Spinal cord (tissue), 10 donors: ENCODE measurements at places on chromosomes 12 and 14.

DNA sequence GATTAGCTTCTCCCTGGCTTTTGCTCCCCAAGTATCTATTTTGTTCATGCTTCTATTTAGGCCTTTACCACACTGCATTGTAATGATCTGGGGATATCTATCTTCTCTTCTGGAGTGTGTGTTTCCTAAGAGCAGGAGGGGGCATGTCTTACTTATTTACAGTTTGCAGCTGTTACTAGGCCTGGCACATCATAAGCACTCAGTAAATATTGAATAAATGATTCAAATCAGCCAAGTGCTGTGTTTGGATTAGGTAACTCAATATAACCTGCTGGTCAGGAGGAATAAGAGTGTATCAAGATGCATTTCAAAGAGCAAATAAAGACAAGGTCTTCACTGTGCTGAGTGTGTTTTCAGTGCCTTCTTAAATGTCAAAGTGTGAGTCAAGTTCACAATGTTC is 186.1 kb downstream of the FOXG1 start:
- no peaks in the 10 kb centered on the region for H3K27me3 ChIP-seq
- DNase-seq, result no peak
- H3K27ac ChIP-seq, result no peak overlapping the region
- no peaks in the 10 kb centered on the region for H3K36me3 ChIP-seq
- H3K4me3 ChIP-seq, result no peak overlapping the region
- no peaks in the 10 kb centered on the region for H3K4me1 ChIP-seq

DNA sequence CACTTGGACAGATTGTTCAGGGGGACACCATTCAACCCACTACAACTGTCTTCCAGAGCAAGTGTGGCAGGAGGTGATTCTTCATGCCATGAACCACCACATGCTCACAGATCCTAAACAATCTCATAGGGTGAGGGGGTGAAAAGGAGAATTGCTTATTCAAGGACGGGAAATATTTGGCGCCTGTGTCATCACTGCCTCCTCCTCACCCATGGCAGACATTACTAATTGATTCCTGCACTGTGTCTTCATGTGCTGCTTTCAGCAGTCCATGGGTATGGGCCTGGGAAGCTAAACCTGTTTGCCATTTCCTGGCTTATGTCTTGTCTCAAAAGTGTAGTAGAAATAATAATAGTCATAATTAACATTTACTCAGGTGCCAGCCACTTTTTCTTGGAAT is 31.3 kb downstream of the MMAB start:
- H3K27me3 ChIP-seq, result no peaks in the 10 kb centered on the region
- H3K27ac ChIP-seq, result no peak overlapping the region
- no peak for DNase-seq
- H3K36me3 ChIP-seq, result peaks cover 22% of the 10 kb centered on the region
- no peaks in the 10 kb centered on the region for H3K4me1 ChIP-seq

GRCh38 chr12:29543036-29543435 is 45.5 kb upstream of the OVCH1 start:
- no peak overlapping the region for H3K27ac ChIP-seq
- H3K4me1 ChIP-seq, result peaks cover 3% of the 10 kb centered on the region
- H3K36me3 ChIP-seq, result no peaks in the 10 kb centered on the region
- no peak for DNase-seq

- DNase-seq, result no peak
- H3K27ac ChIP-seq, result no peak overlapping the region
- no peak overlapping the region for H3K4me3 ChIP-seq
- H3K36me3 ChIP-seq, result no peaks in the 10 kb centered on the region
Observed at GRCh38 chr14:59244581-59244980, 56.1 kb downstream of the DAAM1 start.

DNA sequence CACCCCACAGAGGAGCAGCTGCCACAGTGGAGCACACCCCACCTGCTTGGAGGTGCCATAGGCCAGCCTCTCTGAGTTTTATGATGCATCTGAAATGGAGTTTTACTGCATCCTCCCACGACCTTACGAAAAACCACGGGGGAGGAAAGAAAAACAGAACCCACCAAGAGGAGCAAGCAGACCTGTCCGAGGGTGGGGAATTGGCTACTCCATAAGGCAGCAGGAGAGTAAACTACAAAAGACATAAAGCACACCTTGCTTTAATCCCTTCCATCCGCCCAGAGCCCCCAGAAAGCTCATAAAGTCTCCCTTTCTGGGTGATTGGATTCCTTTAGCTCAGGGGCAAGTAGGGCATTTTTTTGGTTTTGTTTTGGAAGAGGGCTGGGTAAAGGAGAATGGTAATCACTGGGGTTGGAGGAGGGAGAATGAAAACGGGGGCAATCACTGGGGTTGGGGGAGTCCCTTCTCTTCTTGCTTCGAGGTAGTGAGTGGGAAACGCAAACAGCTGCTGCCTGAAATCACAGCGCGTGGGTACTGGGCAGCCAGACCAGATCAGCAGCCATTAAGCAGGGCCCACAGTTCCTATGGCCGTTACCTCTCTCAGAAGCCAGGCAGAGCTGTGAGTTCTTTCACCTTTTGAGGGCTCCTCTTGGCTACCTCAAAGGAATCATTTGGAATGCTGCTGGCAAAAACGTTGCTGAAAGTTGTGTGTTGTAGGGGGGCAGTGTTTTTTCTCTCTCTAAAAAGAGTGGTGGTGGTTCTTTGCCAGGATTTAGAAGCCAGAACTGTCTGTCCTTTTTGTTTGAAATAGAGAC is 433.6 kb downstream of the ZFP36L1 start:
- H3K27me3 ChIP-seq, result no peaks in the 10 kb centered on the region
- peaks cover 38% of the 10 kb centered on the region for H3K4me1 ChIP-seq
- H3K27ac ChIP-seq, result peak overlapping the region; percentile 85
- no peaks in the 10 kb centered on the region for H3K36me3 ChIP-seq

- peaks cover 19% of the 10 kb centered on the region for H3K4me1 ChIP-seq
- no peak overlapping the region for H3K4me3 ChIP-seq
- DNase-seq, result peak; percentile 26
- no peak overlapping the region for H3K27ac ChIP-seq
- H3K36me3 ChIP-seq, result no peaks in the 10 kb centered on the region
- no peaks in the 10 kb centered on the region for H3K27me3 ChIP-seq
Observed at GRCh38 chr12:64672925-64673409, 62.7 kb downstream of the RASSF3 start.

DNA sequence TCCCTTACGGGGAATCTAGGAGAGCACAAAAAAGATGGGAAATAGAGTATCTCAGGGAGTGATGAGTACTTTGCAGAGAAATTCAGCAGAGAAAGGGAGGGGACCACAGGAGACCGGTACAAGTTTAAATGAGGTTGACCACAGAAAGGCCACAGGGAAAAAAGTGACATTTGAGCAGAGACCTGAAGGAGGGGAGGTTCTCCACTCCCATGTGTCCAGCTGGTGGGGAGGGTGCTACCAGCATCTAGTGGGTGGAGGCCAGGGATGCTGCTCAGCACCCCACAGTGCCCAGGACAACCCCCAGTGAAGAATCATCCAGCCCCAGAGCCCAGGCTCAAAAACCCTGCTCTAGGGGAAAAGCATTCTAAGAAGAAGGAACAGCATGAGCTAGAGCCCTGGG is 34.6 kb downstream of the TESC start:
- H3K4me1 ChIP-seq, result peaks cover 31% of the 10 kb centered on the region
- no peak overlapping the region for H3K4me3 ChIP-seq
- H3K27me3 ChIP-seq, result no peaks in the 10 kb centered on the region
- H3K27ac ChIP-seq, result no peak overlapping the region
- H3K36me3 ChIP-seq, result no peaks in the 10 kb centered on the region
- DNase-seq, result no peak

GRCh38 chr12:131869871-131870418 is 24.5 kb upstream of the ULK1 start:
- no peak overlapping the region for H3K27ac ChIP-seq
- no peak for DNase-seq
- no peaks in the 10 kb centered on the region for H3K36me3 ChIP-seq
- H3K27me3 ChIP-seq, result no peaks in the 10 kb centered on the region

DNA sequence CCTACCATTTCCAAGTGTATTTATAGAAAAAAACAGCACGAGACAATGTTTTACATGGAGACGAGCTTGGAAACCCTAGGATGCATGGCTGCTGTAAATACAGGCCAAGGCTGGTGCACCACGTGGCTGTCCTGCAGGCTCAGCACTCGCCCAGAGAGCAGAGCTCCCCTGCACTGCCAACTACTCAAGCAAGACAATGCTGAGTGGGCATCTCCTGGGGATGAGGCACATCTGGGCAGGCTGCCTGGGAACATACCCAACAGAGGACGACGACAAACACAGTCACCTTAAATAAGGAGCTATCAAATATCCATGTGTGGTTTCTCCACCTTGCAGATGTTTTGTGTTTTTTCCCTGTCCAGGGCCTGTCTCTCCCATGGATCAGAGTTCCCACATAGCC is 128.3 kb upstream of the PRMT8 start:
- H3K27me3 ChIP-seq, result peaks cover 28% of the 10 kb centered on the region
- H3K4me1 ChIP-seq, result peaks cover 18% of the 10 kb centered on the region
- no peak for DNase-seq
- no peak overlapping the region for H3K27ac ChIP-seq

DNA sequence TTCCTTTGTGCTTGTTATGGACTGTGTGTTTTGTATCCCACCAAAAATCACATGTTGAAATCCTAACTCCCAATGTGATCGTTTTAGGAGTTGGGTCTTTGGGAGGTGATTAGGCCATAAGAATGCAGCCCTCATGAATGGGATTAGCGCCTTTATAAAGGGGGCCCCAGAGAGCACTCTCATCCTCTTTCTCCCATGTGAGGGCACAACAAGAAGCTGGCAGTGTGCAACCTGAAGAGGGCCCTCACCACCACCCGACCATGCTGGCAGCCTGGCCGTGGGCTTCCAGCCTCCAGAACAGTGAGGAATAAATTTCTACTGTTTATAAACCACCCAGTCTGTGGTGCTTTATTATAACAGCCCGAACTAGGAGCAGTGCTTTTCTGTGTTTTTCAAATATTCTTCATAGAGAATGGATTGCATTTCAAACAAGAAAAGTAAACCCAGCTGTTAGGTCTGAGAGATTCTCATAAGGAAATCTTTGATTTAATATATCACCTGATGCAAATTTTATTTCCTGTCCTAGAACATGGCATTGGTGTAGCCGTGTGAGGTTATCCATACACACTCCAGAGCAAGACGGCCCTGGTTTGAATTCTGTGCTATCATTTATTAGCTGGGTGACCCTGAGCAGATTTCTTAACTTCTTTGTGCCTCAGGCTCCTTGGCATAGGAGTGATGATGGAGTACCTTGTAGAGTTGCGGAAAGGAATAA is 27.8 kb downstream of the HSPB8 start:
- H3K36me3 ChIP-seq, result no peaks in the 10 kb centered on the region
- no peak overlapping the region for H3K4me3 ChIP-seq
- no peaks in the 10 kb centered on the region for H3K27me3 ChIP-seq

DNA sequence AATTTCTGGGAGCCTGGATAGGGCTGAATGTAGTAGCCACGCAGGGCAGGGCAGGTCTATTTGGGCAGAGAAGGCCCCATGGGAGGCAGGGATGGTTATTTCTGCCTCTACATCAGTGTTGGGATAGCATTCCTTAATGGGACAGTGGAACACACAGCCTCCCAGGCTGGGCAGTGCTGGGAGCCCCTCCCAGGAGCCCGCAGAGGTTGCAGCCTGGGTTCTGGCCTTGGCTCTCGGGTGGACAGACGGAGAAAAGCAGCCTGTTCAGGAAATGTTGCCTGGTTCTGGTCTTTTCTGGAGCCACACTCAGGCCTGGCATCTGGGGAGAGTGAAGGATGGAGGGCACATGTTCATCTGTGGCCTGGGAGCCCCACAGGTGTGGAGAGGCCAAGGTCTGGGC is 479 bp upstream of the NOS1 start:
- H3K36me3 ChIP-seq, result no peaks in the 10 kb centered on the region
- peaks cover 80% of the 10 kb centered on the region for H3K27me3 ChIP-seq
- no peak overlapping the region for H3K4me3 ChIP-seq
- DNase-seq, result no peak
- peaks cover 21% of the 10 kb centered on the region for H3K4me1 ChIP-seq
- no peak overlapping the region for H3K27ac ChIP-seq

DNA sequence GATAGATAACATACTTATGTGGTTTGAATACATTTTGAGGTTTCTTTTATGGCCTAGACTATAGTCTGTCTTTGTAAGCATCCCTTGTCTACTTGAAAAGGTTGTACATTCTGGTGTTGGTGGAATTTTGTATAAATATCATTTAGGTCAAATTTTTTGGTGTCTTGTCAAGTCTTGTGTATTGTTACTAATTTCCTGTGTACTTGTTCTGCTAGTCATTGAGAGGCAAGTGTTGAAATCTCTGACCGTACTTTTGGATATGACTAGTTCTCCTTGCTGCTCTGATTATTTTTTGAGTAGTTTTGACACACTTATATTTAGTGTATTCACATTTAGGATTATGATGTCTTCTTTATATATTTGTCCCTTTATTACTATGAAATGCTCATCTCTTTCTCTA is 219.6 kb downstream of the CCDC91 start:
- H3K4me1 ChIP-seq, result no peaks in the 10 kb centered on the region
- H3K27ac ChIP-seq, result no peak overlapping the region
- H3K27me3 ChIP-seq, result no peaks in the 10 kb centered on the region
- no peaks in the 10 kb centered on the region for H3K36me3 ChIP-seq
- no peak for DNase-seq

- peak overlapping the region; percentile 84 for H3K4me3 ChIP-seq
- peaks cover 21% of the 10 kb centered on the region for H3K4me1 ChIP-seq
- no peak for DNase-seq
- no peaks in the 10 kb centered on the region for H3K36me3 ChIP-seq
Observed at GRCh38 chr12:111597831-111598636, 1.1 kb downstream of the ATXN2 start.

DNA sequence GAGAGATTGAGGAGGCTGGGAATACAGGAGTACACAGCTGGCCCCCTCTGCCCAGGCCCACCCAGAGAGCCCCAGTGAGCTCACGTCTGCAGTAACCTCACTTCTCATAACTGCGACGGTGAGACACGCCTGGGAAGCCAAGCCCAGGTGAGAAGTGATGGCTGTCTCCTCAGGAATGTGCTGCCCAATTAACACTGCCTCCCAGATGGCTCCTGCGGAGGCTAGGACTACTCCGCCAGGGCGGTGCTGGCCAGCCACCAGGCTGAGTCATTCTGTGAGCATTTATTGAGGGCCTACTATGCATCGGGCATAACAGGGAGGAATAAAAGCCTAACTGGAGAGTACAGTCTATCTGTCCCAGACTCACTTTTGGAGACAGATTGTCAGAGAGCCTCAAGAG is 9.3 kb upstream of the TMEM106C start:
- H3K27ac ChIP-seq, result no peak overlapping the region
- H3K4me1 ChIP-seq, result peaks cover 6% of the 10 kb centered on the region
- no peaks in the 10 kb centered on the region for H3K36me3 ChIP-seq
- H3K27me3 ChIP-seq, result no peaks in the 10 kb centered on the region
- H3K4me3 ChIP-seq, result no peak overlapping the region

DNA sequence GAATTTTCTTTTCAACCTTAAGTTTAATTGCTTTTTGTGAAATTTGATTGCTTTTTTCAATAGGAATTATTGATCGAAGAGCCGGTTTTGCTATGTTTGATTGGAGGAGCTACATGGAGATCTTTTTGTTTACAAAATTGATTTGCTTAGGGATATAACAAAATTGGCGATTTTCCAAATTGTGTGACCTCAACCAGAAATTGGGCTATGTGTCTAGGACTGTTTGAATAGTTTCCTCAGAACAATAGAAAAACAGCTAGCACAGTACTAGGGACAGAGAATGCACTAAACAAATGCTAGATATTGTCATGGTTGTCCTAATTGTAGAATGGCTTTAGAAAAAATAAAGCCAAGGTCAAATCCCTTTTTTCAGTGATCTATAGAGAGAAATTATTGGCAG is 2.4 kb downstream of the SLC17A8 start:
- peaks cover 2% of the 10 kb centered on the region for H3K27me3 ChIP-seq
- H3K4me1 ChIP-seq, result peaks cover 5% of the 10 kb centered on the region
- H3K27ac ChIP-seq, result no peak overlapping the region
- DNase-seq, result no peak
- no peaks in the 10 kb centered on the region for H3K36me3 ChIP-seq

- no peaks in the 10 kb centered on the region for H3K36me3 ChIP-seq
- no peak overlapping the region for H3K27ac ChIP-seq
- DNase-seq, result no peak
- H3K27me3 ChIP-seq, result no peaks in the 10 kb centered on the region
Observed at GRCh38 chr14:59177262-59177661, 11.2 kb upstream of the DAAM1 start.
